ENCODE measurements at places on chromosomes 2 and 18.

GRCh38 chr2:111896024-111896423 is 2.4 kb upstream of the MERTK start:
- DNase-seq: no peak

GRCh38 chr2:144390424-144391020 is 129.4 kb downstream of the ZEB2 start:
- DNase-seq: no peak

- DNase-seq: peak; percentile 31
Observed at GRCh38 chr18:58091099-58091611, 47.1 kb downstream of the NEDD4L start.

GRCh38 chr18:33576999-33577646 is 896 bp upstream of the ASXL3 start:
- no peak for DNase-seq

DNA sequence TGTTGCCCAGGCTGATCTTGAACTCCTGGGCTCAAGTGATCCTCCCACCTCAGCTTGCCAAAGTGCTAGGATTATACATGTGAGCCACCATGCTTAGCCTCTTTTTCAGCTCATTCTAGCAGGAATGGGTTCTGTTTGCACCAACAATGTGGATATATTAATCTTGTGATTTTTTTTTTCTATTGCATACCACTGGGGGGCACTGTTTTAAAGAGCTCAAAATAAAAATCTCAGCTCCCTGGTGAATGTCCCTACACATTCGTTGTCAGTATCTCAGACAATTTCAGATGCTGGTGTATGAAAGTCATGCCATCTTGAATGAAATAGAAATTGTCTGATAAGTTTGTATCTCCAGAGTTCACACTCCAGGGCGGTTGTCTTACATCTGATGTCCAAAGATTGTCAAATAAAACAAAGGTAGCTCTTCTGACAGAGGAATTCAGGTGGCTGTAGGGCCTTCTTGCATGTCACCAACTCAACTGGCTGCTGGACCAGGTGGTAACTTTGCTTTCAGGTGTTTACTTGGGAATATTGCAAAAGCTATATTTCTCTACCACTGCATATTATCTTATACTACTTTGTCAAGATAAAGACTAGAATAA is 3.1 kb upstream of the MATN3 start:
- peak; percentile 44 for DNase-seq

DNA sequence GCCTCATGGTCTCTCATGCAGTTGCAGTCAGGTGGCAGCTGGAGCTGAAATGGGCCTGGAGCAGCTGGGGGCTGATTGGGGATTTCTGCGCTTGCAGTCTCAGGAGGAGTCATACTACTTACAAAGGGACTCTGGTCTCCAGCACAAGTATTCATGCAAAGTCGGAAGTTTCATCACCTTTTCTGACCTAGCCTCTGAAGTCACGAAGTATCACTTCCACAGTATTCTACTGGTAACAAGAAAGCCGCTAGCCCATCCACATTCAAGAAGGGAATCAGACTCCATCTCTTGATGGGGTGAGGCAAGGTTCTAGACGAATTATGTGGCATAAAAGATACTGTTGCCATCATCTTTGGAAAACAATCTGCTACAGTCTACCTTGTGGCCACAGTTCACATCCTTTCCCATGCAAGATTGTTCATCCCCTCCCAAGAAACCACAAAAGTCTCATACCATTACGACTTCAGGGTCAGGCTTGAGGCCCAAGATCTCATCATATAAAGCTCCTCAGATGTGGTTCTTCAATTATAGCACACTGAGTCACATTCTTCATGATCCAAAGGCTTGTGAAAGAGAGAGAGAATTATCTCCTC is 95.3 kb downstream of the SMC6 start:
- DNase-seq: no peak

- DNase-seq: no peak
Observed at GRCh38 chr2:166516712-166517303, 22.8 kb upstream of the SCN7A start.

DNA sequence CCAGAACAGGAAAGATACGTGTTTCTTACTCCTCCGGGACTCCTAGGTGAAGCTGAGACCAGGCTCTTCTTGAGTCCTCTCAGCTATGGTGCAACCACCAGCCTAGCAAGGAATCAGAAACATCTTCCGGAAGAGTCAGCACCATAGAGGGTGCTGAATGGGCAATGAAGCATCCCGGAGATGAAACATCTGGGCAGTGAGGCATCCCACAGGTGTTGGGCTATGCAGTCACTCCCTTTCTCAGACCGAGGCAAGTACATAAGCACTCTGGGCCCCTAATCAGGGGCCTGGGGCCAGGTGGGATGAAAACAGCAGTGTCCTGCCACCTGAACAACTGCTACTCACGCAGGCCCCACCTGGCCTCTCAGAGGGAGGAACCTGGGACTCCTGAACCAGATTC is 1.4 kb upstream of the CAPN10 start:
- DNase-seq: no peak

DNA sequence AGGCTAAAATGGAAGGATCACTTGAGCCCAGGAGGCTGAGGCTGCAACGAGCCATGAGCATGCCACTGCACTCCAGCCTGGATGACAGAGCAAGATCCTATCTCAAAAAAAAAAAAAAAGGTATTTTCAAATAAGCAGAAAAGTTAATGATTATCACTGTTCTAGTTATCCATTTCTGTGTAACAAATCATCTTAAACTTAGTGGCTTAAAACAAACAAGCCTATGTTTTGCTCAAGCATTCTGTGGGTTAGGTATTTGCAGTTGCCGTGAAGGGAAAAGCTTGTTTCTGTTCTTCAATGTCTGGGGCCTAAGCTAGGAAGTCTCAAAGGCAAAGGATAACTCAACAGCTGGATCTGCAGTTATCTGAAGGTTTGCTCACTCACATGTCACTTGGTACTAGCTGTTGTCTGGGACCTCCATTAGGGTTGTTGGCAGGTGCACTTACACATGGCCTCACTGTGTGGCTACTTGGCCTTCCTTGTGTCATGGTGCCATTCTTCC is 14.1 kb downstream of the MFF start:
- DNase-seq: no peak

DNA sequence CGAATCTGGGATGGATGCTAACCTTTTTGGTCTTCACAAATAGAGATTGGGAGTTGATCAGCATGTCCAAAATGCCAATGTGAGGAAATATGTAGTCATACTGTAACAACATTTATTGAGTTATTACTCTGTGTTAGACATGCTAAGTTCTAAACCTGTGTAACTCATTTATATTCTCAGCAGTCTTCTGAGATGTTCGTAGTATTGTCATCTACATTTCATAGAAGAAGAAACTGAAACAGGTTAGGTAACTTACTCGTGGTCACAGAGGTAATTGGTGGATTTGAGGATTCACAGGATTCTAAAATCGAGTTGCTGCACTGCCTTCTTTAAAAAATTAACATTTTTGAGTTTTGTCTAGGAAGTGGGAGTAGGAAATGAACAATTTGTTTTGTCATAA is 162.1 kb downstream of the UBE2E3 start:
- no peak for DNase-seq

- DNase-seq: no peak
Observed at GRCh38 chr2:21361957-21362486, 238.3 kb downstream of the TDRD15 start.

- DNase-seq: peak; percentile 68
Observed at GRCh38 chr2:43199492-43200488, 26.6 kb downstream of the ZFP36L2 start.

- no peak for DNase-seq
Observed at GRCh38 chr2:111250448-111251030, 129.8 kb downstream of the BCL2L11 start.

GRCh38 chr18:48137374-48138081 is 207.1 kb upstream of the SMAD2 start:
- DNase-seq: no peak
